Activated CD4-positive, alpha-beta T cell treated with anti-CD3 and anti-CD28 coated beads, Interleukin-2, Interleukin-6, amounts not matched to agents 100 ng/mL and 50 ng/mL, durations not matched to agents 16 hours and 8 hours (primary cell): ENCODE measurements at places on chromosomes 3 and 15.

DNA sequence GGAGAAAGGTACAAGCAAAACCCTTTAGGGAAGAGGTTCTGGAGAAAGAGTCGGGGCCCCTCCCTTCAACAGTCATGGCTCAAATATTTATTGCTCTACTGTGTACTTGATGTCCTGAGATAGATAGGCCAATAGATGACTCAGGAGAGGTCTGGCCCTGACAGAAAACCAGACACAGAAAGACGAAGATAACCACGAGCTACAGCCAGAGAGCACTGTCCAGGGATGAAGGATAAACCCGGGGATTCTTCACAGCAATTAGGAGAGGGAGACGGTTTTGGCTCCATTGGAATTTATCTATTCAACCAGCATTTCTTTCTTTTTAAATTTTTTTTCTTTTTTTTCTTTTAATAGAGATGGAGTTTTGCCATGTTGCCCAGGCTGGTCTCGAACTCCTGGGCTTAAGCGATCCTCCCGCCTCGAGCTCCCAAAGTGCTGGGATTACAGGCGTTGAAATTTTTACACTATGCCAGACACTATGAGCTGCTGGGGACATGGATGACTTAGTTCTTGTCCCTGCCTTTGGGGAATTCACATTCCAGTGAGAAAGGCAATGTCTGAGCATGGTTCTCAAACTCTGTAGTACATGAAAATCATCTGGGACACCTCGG is 4.6 kb upstream of the CIDEC start:
- DNase-seq: no peak

DNA sequence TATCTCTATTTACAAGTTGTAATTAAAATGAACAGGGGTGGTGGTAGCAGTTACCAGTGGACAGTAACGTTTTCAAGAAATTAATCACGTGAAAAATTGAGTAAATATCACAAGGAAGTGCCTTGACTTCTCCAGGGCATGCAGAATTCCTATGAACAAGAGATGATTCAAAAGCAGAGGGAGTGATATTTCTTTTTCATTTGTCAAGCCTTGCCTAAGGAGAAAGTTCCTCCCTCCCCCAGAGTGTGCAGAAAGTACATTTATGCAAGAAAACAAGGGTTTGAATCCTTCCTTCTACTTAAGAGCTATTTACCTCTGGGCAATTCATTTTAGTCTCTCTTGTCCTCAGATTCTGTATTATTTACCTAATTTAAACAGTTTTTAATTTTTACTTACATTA is 53.3 kb upstream of the ZNF385D start:
- DNase-seq: no peak

GRCh38 chr3:103388214-103388613 is 953.4 kb downstream of the ZPLD1 start:
- no peak for DNase-seq

- DNase-seq: no peak
Measured at GRCh38 chr15:96851613-96852012, 521.1 kb downstream of the NR2F2 start.

DNA sequence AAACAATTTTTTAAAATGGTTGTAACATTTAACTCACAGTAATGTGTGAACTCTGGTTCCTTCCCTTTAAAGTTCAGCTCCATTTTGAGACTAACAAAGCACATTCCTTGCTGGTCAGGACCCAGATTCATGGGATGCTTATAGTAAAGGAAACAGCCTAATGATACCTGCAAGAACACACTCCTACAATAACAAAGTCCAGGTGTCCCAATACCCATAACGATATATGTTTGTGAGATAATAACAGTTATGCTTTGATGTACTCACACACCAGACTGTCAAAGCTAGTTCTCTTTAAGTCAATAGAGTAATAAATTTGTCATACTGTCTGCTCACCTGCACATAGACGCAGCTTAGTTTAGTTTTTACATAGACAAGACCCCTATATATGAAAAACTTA is 15.9 kb upstream of the CCDC50 start:
- DNase-seq: no peak

- DNase-seq: no peak
Measured at GRCh38 chr3:142209655-142210054, 15.7 kb downstream of the GK5 start.

DNA sequence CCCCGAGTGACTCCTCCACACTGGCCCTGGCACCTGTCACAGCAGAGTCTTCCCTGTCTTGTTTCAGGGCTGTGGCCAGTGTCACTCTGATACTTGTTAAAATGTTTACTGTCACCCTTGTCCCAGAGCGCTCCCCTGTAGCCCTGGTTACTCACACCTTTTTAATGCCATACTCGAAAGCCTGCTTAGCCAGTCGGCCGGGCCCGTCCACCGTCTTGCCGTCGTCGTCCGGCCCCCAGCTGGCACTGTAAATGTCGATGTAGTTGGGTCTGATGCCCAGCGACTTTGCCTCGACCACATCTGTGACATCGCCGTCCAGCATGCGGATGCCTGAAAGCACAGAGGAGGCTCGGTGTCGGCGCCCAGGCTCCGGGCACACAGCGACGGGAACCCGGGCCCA is 91.3 kb downstream of the PCSK6 start:
- no peak for DNase-seq
